ENCODE measurements at places on chromosomes 2 and 18.

GRCh38 chr2:172472446-172473033 is 45.2 kb downstream of the ITGA6 start:
- DNase-seq: no peak

- DNase-seq: no peak
Measured at GRCh38 chr2:117943013-117943672, 70.7 kb downstream of the CCDC93 start.

DNA sequence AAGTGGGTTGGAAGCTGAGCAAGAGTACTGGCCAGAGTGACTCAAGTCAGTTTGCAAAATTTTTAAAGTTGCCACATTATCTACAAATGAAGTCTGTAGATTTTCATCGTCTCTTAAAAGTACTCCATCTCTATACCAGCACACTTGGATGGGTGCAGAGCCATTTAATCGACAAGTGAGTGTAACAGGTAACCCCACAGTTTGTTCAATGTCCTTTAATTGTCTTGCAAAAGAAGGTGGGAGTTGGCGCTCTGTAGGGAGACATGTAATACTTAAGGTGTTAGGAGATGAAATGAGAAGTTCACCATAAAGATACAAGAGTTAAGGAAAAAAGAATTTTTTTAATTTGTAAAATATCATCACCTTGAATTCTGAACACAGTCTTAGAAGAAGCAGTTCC is 84.9 kb downstream of the TTN start:
- no peak for DNase-seq

DNA sequence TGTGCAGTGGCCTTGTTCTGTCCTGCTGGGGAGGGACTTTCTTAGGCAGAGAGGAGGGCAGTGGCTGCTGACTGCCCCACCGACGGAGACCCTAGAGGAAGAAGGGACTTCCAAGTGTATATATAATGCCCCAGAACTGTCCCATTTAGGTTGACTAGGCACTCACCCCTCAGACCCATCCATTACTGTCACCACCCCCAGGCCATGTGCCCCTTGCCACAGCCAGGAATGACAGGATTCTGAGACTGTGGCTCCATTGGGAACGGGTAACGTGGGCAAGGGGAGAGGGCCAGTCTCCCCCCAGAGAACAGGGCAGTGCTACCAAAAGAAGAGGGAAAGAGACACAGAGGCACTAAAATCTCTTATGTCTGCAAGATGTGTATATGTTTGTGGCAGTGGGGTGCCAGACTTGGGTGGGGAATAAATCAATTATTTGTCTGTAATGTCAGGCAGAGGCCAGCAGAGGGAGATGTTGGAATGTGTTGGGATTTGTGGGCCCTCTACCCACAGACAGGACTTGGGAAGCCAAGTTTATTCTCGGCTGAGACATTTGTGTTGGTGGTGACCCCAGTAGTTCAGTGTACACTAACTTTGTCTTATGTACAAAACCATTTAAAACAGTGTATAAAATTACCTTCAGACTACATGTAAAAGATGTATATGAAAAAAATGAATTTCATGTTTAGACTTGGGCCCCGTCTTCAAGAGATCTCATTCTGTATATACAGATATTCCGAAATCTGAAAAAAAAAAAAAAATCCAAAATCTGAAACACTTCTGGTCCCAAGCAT is 24.0 kb upstream of the TMEM37 start:
- DNase-seq: peak; percentile 7

DNA sequence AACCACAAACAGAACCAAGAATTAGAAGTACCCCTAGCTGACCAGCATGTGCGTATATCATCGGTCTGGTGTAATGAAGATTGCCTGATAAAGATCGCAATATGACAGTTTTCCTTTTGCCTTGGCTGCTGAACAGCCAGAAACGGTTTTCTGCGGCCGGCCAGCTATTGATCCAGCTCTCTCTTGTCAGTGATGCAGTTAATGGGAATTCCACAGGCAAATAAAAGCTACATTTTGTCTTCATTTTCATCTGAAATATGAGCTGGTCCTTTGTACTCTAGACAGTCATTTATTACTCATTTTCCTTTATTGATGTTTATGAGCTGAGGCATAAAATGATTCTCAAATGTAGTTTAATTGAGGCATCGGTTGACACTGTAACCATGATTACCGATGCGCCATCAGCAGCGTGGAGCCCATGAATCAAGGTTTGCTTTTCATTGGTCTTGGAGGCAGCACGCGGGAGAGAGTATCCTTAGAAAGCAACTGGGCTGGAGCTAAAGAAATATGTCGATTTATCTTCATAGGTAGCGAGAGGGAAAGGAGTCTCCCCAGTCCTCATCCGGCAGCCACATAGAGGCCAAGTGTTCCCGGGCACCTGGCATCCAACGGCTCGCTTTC is 535.2 kb downstream of the GALR1 start:
- no peak for DNase-seq

DNA sequence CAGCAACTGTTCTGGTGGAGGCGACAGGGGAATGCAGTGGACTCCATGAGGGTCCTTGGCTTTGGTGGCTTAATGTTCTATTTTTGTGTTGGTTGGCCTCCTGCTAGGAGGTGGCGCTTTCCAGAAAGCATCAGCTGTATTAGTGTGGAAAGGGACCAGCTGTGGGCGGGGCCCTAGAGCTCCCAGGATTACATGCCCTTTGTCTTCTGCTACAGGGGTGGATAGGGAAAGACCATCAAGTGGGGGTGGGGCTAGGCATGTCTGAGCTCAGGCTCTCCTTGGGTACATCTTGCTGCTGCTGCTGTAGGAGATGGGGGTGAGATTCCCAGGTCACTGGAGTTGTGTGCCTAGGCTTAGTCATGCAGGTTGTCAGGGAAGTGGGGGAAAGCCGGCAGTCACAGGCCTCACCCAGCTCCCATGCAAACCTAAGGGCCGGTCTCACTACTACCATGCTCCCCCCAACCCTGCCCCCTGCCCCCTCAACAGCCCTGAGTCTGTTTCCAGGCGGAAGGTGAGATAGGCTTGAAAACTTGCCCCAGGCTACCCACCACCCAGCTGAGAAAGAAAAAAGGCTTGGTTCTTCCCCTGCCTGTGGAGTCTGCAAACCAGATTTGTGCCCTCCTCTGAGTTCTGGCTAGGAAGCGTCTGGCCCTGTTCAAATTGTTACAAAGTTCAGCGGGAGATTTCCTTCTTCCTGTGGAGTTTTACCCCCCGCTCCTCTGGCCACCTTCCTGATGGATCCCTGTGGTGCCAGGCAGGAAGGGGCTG is 141.3 kb upstream of the LYPD1 start:
- DNase-seq: no peak

- peak; percentile 79 for DNase-seq
Measured at GRCh38 chr2:85437488-85438200, 19.1 kb downstream of the SH2D6 start.

DNA sequence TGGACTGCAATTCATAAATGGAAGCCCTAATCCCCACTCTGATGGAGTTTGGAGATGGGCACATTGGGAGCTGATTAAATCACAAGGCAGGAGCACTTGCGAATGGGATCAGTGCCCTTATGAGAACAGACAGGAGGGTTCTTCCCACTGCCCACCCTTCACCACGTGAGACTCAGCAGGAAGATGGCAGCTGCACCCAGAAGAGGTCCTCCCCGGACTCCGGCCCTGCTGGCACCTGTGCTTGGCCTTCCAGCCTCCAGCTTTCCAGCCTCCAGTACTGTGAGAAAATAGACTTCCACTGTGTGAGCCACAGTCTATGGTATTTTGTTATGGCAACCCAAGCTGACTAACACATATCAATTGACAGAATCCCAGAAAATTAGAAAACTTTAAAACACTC is 267.6 kb upstream of the SALL3 start:
- no peak for DNase-seq

GRCh38 chr2:25251422-25252273 is 83.3 kb upstream of the POMC start:
- DNase-seq: peak; percentile 31

GRCh38 chr18:67705748-67706147 is 189.2 kb upstream of the DSEL start:
- no peak for DNase-seq

DNA sequence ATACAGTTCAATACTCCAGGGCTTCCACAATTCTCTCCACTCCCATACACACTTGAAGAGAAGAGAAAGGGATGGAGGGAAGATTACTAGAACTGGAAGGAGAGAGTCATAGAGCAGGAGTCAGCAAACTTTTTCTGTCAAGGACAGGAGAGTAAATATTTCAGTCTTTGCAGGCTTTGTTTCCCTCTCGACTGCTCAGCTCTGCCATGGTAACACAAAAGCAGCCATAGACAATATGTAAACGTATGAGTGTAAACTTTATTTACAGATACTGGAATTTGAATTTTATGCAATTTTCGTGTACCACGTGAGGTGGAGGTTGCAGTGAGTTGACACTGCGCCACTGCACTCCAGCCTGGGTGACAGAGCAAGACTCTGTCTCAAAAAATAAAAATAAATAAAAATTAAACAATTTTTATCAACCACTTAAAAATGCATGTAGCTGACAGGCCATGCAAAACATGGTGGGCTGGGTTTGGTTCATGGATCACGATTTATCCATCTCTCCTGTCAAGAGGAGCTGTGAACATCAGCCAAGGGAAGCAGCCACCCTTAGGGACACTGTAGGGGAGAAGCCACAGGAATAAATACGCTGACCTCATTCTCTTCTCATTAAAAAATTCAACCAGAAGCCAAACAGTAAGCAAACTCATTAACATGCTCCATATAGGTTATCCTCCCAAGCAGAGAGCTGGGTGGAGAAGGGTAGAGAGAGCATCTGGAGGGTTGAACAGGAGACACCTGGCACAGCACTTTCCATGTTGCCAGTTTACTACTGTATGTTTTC is 266.4 kb upstream of the FN1 start:
- DNase-seq: no peak

- DNase-seq: no peak
Measured at GRCh38 chr18:49656073-49656692, 94.3 kb downstream of the LIPG start.

GRCh38 chr2:11067221-11068078 is 87.8 kb upstream of the SLC66A3 start:
- no peak for DNase-seq

DNA sequence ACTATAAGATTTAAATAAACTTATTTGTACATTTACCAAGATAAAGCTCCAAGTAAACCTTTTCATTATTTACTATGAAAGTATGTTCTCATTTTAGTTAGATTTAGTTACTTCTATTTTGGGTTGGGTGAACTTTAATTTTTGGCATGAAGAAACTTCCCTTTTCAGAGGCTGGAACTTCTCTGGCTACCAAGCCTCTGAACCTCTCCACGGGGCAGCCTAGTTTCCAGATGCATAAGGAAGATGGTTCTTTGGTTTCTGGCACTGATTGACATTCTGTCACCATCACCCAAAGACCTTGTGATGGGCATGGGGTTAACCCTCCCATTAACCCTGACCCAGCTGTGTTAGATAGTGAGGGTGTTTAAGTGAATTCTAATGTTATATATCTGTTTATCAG is 17.1 kb downstream of the PSD4 start:
- no peak for DNase-seq

DNA sequence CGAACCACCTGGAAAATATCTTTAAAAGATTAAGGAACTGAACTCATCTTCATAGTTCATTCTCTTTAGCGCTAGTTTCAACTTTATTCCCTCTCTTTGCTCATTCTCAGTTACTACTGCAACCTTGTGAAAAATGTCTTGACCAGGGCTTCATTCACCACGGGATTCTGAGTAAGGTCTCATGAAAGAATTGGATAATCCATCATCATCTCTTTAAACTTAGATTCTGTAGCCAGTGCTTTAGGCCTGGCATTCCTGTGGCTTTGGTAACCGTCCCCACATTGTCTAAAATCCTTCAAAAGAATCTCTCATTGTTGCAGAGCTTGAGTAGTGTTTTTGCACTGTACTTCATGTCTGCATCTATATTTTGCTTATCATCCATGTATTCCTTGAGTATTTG is 229.5 kb downstream of the ETAA1 start:
- DNase-seq: no peak

- no peak for DNase-seq
Measured at GRCh38 chr2:165660361-165660760, 133.7 kb downstream of the GALNT3 start.

Measured in T-helper 2 cell treated with Interferon-gamma antibody and Interleukin-4, amounts not matched to agents 5 μg/mL and 100 μg/mL, for 36 hours (primary cell).